ENCODE measurements at places on chromosomes 13 and 19. TPM values are rescaled to one million over a fixed set of nuclear protein-coding genes. Genes with fewer than 3 reads are reported as not detected.

DNA sequence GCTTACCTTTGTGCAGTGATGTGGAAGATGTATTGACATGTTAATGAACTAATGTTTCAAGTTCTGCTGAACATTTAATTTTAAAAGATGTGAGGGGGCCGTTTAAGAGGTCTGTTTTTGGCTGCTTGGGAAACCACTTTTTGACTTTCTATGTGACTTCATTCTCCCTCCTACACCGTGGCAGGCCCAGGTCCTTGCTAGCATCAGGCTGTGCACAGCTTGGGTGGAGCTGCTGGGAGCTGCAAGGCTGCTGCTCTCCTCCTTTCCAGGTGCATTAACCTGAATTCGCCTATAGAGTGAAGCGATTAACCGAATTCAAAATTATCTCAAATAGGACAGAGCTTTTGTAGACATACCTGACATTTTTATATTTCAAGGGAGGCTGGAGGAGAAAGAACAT lies 249.1 kb downstream of the FGF14 start:
- no peaks in the 10 kb centered on the region for H3K27me3 ChIP-seq
- no peak overlapping the region for H3K27ac ChIP-seq
- no peak for DNase-seq
- H3K4me3 ChIP-seq, result no peak overlapping the region
- H3K4me1 ChIP-seq, result no peaks in the 10 kb centered on the region

GRCh38 chr19:4991996-4992698 lies 23.2 kb downstream of the KDM4B start:
- no peak overlapping the region for H3K27ac ChIP-seq
- H3K4me3 ChIP-seq, result no peak overlapping the region
- H3K27me3 ChIP-seq, result no peaks in the 10 kb centered on the region
- no peaks in the 10 kb centered on the region for H3K36me3 ChIP-seq
- peaks cover 40% of the 10 kb centered on the region for H3K4me1 ChIP-seq

Gene DMAC2
- 53.1 TPM for total RNA-seq

GRCh38 chr13:109778102-109778542 lies 8.3 kb downstream of the IRS2 start:
- H3K27ac ChIP-seq, result no peak overlapping the region
- no peak for DNase-seq
- no peak overlapping the region for H3K4me3 ChIP-seq

DNA sequence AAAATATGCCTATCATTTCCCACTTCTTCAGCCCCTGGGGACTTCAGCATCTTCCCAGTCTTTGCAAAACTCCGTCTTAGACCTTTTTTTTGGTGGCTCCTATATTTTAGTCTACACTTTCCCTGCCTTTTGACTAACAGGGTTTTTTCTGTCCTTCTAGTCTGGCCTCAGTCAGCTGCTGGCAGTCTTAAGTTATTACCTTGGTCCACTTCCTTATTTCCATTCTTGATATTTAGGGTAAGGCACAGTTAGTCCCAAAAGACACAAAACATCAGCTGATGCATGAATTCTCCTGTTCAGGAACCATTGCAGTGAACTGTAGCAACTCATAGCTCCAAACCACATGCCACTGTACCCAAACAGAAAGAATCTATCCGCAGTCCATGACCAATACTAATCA lies 234.6 kb upstream of the RFC3 start:
- no peaks in the 10 kb centered on the region for H3K36me3 ChIP-seq
- H3K27ac ChIP-seq, result no peak overlapping the region

DNA sequence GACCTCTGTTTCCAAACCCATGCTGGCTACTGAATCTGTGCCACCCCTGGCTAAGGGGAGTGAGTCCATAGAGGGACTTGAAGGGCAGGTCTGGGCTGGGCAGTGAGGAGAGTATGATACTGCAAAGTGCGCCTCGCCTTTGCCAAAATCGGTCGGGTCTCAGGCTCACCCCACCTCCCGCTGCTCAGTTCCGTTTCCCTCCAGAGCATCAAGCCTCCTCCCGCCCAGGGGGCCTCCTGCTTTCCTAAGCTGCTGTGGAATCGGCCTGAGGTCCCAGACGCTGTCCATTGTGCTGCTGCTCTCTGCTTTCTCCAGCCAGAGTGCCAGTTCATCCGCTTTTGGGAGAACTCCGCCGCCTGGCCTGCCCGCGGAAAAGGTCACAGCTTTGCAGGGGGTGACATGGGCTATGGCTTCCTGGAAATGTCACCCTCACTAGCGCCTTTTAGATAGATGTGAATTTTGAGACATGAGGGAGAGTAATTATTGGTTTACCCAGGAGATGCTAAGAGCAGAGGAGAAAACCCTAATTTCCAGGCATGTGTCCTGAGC lies 1418.4 kb downstream of the UQCRFS1 start:
- H3K4me1 ChIP-seq, result peaks cover 18% of the 10 kb centered on the region
- peak; percentile 2 for DNase-seq
- peak overlapping the region; percentile 57 for H3K4me3 ChIP-seq
- peak overlapping the region; percentile 67 for H3K27ac ChIP-seq
- H3K27me3 ChIP-seq, result no peaks in the 10 kb centered on the region
